Activated CD4-positive, alpha-beta T cell treated with anti-CD3 and anti-CD28 coated beads, Interleukin-2, amount 50 U/mL, for 24 hours (primary cell): ENCODE measurements at places on chromosomes 4 and X.

DNA sequence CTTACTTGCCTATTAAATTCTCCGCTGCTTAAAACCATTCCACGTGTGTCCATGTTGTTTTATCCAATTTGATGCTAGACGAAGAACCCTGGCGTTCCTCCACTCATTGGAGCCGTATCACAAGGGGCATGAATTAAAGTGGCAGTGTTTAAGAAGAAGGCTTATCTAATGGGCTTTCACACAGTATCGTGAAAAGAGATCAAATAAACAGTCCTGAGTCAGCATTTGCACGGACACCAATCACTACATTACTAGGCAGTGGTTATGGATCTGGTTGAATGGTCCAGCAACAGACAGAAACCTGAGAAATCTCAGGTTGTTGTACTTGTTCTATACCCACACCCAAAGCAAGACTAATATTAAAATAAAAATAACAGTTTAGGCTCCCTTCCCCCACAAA, 671.6 kb downstream of the FAT4 start:
- DNase-seq, result no peak

GRCh38 chrX:69143530-69143929, 21.7 kb downstream of the PJA1 start:
- DNase-seq, result no peak

- DNase-seq, result no peak
Observed at GRCh38 chr4:74884266-74884665, 48.6 kb upstream of the PARM1 start.

DNA sequence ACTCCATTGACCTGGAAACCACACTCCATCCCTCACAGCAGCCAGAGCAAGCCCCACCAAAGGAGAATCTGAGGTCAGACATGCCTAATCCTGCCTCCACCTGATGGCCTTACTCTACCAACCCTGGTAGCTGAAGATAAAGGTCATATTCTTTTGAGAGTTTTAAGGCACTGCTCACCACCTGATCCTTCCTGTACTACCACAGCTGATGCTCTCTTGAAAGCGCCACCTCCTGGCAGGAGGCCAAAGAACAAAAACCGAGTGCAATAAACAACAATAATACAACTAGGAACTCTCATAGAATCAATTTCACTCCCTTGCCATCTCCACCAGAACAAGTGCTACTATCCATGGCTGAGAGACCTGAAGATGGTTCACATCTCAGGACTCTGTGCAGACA, 301.6 kb downstream of the NAF1 start:
- no peak for DNase-seq

DNA sequence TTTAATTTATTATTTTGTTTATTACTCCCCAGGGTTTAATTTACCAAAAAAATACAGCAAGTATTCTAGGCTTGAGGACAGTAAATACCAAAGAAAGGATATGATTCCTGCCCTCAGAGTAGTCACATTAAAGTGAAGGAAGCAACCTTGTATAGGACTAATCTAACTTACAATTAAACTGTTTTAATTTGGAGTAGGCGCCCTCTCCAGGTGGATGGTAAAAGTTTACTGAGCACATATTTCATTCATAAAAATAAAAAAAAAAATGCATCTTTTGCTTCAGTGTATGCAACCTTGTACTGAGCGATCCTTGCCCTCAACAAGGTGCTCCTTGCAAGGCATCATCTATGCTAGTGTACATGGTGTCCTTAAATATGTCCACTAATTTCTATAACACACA, 72.0 kb upstream of the MAGEB16 start:
- DNase-seq, result no peak
